ENCODE measurements at places on chromosomes 16 and 17.

- peak; percentile 11 for DNase-seq
Measured at GRCh38 chr16:83402160-83402814, 405.5 kb upstream of the HSBP1 start.

GRCh38 chr17:66830451-66830850, 4.5 kb upstream of the CACNG5 start:
- DNase-seq: no peak

DNA sequence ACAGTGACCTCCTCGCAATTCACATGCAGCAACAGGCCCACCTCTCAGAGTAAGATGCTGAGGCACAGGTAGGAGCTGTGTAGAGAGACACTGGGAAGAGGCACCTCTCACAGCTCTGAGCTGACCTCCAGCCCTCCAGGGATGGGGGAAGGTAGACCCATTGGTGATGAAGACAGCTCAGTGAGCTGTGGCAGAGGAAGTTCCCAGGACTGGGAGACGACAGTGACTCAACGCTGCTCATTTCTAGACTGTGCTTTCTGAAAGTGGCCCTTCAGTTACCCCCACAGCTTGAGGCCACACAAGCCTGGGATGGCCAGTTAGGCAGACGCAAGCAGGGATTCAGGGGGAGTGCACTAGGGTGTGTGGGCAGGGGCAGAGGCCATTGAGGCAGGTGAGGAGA, 2073.2 kb downstream of the TP53TG3F start:
- DNase-seq: no peak

- DNase-seq: peak; percentile 97
Measured at GRCh38 chr16:56931892-56932720, at the start of gene HERPUD1. Gene HERPUD1 (plus strand): TSS chr16:56932142. CDS start chr16:56932245, 103 bp downstream.

DNA sequence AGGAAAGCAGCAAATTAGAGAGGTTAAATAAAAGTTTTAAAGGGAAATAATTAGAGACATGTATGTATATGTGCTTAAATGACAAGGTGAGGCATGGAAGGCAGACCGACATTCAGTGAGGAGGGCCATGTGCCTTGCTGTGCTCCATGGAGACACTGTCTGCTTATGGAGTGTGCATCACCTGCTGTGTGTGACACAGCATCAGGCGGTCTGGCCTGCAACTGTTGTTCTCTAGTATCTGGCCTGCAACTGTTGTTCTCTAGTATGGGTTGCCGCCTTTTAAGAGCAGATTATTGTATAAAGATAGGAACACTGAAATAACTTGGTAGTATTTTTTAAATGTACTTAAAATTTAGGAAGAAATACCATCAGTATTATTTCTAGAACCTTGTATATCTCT, 225.1 kb downstream of the LGALS9B start:
- no peak for DNase-seq

DNA sequence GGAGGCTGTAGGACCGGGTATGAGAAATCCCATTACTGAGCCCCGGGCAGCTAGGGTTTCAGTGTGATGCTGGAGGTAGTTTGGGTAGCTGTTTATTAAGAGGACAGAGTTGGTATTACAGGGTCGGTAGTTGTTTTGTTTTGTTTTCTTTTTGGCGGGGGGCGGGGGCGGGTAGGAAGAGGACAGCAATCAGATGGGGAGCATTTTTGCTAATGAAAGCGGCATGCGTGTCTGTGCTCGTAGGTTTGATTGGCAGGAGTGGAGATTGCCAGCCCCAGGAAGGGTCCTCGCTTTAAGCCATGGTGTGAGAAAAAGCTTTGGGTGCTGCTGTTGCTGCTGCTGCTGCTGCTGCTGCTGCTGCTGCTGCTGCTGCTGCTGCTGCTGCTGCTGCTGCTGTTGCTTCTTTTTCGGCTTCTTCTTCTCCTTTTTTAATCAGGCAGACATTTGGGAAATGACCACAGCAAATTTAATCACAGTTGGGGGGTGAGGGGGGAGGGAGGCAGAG, 498.5 kb upstream of the ZFHX3 start:
- no peak for DNase-seq

Data from iris pigment epithelial cell (primary cell).